ENCODE measurements at places on chromosomes 11 and 22.

DNA sequence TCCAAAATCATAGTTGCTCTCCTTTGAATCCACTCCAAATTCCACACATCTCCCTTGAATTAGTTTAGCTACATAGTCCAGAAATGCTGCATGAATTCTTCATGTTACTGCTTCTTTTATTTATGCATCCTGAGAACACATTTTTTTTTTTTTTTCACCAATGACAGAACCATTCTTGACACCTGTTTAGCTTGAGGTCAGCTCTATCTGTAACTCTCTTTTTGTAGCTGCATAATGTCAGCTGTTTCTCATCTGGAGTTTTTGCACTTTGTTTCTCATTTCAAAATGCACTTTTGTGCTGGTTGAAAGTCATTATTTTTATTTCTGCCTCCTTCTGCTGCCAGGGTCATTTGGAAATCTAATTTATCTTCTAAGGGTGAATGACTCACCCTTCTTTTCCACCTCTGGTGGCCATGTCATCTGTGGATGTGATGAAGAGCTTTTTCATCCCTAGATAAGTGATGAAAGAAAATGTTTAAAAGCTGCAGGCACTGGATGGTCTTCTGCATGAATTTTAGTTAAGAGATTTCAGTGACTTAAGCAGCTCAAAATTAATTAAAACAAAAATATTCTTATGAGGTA, 93.7 kb downstream of the JRKL start:
- DNase-seq = no peak

DNA sequence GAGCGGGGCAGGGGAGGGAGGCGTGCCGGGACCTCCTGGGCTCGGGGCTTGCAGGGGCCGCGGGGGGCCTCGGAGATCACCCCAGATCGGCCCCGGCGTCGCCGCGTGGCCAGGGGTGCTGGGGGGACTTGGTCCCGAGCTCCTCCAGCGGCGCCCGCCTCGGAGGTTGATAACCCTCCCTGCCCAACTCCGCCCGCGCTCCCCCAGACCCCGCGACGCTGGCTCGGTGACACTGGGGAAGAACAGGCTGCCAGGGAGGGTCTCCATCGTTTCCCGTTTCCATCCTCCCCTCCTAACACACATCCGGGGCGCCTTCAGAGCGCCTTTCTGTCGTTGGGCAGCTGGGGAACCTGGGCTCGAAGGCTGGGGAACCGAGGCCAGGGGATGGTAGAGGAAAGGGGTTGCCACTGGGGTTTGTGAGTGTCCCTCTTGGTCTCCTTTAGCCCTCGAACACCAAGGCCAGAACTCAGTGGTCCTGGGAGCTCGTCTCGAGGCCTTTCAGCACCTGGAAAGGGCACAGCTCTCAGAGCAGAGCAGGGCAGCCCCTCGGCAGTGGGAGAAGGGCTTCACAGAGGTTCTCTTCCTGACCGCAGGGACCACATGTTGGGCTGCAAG, 431 bp downstream of the SLC37A2 start:
- DNase-seq = no peak

DNA sequence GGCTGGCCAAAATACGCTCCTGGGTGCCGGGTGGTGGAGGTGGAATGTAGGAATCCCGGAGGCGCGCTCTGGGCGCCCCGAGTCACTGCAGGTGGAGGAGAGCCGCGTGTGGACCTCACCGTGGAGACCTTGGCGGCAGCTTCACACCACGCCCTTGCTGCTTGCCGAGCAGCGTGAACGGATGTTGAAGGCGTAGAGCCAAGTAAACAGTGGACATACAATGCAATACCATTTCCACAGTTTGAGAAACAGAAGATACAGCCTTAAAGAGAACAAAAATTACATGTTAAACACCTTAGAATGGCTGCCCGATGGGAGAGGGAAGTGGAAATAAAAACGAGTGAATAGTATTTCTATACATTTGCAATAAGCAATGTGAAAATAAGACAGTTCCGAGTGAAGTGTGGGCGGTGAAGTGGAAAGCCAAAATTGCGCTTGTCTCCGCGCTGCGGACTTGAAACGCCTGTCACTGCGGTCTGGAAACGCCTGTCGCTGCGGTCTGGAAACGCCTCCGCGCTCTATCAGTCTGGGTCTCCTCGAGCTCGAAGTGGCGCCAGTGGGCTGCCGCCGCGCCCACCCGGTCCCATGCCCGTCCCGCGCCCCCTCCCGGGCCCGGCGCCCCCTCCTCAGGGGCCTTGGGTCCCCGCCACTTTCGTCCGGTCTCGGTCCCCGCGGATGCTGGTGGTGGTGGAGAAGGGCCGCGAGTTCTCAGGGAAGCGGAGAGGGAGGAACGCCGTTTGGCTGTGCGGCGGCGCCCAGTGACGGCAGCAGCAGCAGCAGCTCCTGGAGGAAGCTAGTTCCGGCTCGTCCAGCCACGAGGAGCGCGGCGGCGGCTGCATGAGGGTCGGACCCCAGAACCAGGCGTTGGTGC, 1.6 kb downstream of the NCR3LG1 start:
- peak; percentile 75 for DNase-seq

DNA sequence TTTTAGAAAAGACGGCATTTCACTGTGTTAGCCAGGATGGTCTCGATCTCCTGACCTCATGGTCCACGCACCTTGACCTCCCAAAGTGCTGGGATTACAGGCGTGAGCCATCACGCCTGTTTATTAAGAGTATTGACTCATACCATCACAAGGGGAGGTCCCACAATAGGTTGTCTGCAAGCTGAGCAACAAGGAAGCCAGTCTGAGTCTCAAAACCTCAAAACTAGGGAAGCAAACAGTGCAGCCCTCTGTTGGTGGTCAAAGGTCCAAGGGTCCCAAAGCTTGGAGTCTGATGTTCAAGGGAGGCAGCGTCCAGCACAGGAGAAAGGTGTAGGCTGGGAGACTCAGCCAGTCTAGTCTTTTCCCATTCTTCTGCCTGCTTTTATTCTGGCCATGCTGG, 32.8 kb upstream of the LDLRAD3 start:
- peak; percentile 17 for DNase-seq

DNA sequence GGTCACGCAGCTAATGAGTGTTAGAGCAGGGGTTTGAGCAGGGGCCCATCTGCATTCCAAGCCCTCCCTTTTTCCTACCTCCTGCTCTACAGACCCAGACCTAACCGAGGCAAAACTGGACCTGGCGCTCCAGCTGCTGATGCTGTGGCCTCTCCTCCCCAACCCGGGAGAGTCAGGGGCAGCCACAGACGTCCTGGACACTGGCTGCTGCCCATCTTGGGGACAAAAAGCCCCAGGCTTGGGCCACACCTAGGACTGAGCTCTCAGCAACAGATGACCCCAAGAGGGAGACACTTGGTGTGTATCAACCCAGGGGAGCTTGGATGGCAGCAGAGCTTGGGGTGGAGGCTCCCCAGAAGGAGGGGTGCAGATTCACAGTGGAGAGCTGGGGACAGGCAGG, 172.6 kb downstream of the ST3GAL4 start:
- DNase-seq = no peak
